Stimulated activated CD8-positive, alpha-beta memory T cell treated with anti-CD3 and anti-CD28 coated beads, Interleukin-2, amount 100 ng/mL, for 48 hours (primary cell): ENCODE measurements at places on chromosomes 1 and 21.

DNA sequence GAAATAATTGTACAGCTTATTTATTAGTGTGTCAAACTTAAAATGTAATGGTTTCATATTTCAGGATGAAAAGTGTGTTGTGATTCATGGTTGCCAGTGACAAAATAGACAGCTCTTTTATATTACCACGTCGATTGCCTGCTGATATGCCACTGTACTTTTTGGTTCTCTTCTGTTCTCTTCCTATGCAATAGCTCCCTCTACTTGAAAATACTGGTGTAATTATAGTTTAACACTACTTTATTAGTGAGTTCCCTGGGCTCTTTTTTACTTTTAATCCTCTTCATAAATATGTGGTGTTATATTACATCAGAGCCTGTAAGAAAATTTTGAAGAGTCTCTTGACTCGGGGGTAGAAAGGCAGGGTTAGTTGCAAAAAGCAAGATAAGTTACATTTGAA lies 111.3 kb downstream of the PATJ start:
- DNase-seq = no peak

DNA sequence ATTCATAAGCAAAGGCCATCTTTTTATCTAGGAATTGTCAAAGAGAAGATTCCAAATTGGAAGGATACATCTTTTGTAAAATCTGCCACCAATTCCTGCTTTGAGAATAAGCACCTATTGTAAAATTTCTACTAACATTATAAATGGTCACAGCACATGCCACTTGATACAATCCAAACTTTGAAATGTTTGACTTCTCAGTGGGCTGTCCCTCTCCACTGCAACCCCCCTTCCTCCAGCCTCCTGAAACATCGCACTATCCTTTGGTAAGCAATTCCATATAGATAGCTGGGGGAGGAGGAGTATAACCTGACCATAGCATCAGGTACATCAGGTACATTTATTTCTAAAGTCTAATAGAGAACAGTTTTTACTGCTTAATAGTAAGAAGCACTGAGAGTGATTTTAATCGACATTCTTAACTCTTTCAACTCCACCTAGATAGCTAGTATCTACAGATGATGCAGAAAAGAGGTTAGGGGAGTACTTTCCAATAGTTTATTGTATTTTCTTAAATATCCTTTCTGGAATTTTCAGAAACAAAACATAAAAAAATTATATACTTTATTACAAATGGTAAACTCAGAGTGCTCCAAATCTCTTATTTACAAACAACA lies 2.9 kb downstream of the JUN start:
- DNase-seq = no peak

- DNase-seq = no peak
Measured at GRCh38 chr1:224368409-224368808, 11.7 kb downstream of the CNIH4 start.

DNA sequence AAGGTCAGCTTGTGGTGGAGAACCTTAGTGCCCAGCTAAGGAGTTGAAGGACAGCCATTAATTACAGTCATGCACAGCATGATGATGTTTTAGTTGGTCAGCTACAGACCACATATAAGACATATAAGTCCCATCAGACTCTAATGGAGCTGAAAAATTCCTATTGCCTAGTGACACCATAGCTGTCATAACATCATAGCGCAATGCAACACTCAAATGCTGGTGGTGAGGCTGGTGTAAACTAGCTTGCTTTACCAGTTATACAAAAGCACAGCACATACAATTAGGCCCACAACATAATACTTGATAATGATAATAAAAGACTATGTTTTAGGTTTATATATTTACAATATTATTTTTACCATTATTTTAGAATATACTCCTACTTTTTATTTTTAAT lies 4.0 kb downstream of the ECHDC2 start:
- DNase-seq = no peak

GRCh38 chr1:83055391-83056170 lies 943.4 kb downstream of the TTLL7 start:
- DNase-seq = no peak

- DNase-seq = no peak
Measured at GRCh38 chr1:200625381-200625824, 4.9 kb upstream of the KIF14 start.

DNA sequence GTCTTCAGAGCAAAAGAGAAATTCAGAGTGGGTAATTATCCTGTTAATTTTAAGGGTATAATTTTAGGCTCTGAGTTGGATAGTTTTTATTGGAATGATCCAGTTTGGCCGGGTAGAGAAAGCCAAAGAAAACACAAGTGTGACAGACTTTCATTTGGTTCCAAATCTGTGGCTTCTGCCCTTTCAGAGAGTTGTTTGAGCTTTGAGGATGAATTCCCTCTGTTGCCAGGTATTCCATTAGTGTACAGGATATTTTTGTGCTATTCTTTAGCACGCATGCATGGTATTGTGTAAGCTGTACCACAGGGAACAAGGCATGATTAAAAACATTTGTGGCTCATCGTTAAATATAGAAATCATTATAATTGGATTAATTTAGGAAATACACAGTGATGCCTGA lies 384.4 kb downstream of the ADGRL2 start:
- no peak for DNase-seq

- no peak for DNase-seq
Measured at GRCh38 chr1:43366179-43366578, 1.6 kb downstream of the ELOVL1 start.

DNA sequence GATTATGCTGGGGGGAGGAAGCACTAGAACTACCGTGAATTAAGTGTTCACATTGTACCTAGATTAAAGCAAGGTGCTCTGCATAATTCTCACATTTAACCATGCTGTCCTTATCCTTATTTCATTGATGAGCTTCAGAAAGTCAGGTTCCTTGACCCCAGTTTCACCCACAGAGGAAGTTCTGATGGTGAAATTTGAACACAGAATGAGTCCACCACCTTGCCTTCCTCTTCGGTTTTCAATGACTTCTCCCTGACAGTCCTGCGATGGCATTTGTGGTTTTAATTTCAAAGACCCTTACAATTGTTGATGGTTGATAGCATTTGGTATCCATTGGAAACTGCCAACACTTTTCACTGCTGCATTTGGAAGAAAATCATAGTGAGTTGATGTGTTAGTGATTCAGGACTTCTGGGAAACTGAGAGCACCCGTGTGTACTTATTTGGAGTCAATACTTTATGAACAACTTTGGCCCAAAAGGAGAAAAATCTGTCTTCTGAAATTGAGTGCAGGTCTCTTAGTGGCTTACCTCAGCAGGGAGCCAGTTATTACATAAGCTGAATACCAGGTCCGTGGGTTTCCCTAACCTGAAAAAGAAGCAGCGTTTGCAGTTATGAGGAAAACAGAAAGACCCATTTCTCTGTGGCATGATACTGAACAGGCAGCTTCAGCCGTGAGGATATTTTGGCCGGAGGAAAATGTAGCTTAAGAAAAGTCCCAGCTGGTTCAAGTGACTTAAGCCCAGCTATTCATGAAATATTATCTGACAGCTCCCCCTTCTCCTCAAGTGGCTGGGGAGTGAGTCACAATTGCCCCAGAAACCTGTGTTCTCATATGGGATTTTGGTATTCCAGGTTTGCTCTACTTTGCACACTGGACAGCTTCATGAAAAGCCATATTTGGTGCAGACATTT lies 47.5 kb downstream of the ROR1 start:
- DNase-seq = no peak

DNA sequence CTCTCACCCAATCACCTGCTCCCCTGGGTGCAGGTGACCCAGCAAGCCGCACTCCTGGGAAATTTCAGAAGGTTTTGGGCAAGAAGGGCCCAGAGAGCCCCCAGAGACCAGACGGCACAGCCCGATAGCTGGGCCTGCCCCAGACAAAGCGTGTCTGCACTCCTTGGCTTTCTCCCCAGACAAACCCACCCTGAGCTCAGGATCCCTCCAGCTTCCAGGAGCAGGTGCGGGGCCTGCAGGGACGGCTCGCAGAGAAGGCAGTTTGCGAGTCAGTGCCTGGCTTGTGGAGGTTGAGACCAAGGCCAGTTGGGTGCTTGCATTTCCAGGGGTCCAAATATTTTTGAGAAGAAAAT lies 6.7 kb downstream of the PDE9A start:
- DNase-seq = no peak

GRCh38 chr1:86939406-86939805 lies 25.0 kb downstream of the HS2ST1 start:
- no peak for DNase-seq

DNA sequence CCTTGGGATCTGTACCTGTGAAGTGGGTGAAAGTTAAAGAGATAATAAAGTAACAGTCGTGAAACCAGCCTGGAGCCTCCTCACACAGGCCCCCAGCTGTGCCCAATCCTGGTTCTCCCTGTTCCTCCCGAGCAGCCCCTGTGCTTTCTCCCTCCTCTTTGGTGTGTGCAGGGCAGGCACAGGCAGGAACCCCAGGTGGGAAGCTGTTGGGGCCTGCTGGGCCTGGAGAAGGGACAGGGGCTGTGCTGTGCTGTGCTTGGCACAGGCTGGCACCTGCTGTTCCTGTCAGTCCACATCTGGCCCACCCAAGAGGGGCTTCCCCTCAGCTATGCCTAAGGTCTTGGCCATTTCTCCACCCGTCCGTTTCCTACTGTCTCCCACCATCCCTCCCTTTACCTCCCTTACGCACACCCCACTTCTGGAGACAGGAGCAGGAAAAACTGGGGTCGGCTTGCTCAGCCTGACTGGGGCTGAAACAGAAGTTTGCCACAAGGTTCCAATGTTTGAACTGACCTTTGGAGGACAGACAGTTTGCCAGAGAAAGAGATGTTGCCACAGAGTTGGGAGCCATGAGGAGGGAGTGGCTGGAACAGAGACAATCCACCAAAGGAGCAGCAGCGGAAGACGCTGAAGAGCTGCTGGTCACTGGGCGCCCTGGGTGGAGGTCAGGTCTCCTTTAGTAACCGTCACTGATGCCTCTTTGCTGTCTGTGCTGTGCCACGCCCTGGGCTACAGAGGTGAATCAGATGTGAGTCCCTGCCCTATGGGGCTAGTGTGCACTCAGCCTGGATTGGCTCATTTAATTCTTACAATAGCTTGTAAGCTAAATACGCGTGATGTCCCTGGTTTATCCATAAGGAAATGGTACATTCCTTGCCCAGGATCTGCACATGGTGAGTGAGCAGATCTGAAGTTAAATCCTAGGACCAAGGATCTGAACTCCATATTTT lies 18.8 kb upstream of the ARTN start:
- no peak for DNase-seq

DNA sequence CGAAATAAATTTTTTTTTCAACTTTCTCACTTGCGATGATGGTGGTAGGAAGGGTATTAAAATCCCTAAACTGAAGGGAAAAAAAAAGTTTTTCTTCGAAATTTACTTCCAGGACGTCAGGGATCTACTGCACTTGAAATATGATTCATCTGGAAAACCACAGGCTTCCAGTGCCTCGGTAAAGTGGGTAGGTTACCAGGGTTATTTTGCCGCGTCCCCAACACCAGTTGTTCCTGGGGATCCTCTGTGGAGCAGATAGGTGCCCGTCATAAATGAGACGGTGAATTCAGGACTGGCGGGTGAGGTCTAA lies 773 bp downstream of the RABIF start:
- DNase-seq = no peak
